ENCODE measurements at places on chromosomes 7 and 10. TPM values are rescaled to one million over a fixed set of nuclear protein-coding genes. Genes with fewer than 3 reads are reported as not detected.

KDM7A gene
- total RNA-seq = 24.5 TPM

MGMT gene
- total RNA-seq = 22.9 TPM

GRM8 gene
- not detected for total RNA-seq

FXYD4 gene
- total RNA-seq = not detected

MACC1 gene
- total RNA-seq = 0.10 TPM

LRRTM3 gene
- total RNA-seq = not detected

SFRP4 gene
- total RNA-seq = not detected

NOD1 gene
- total RNA-seq = 12.8 TPM

CAPZA2 gene
- 176 TPM for total RNA-seq

FKBP14 gene
- 7.9 TPM for total RNA-seq

CFTR gene
- total RNA-seq = not detected

JAKMIP3 gene
- 0.95 TPM for total RNA-seq

ZCWPW1 gene
- 4.0 TPM for total RNA-seq

LAMB4 gene
- total RNA-seq = not detected

MPLKIP gene
- 34.6 TPM for total RNA-seq

CHN2 gene
- 0.53 TPM for total RNA-seq

RARRES2 gene
- not detected for total RNA-seq

GRCh38 chr10:75726522-75727483 is 295.4 kb downstream of the LRMDA start:
- no peaks in the 10 kb centered on the region for H3K4me1 ChIP-seq
- no peak overlapping the region for H3K4me3 ChIP-seq
- H3K36me3 ChIP-seq = no peaks in the 10 kb centered on the region
- peaks cover 5% of the 10 kb centered on the region for H3K27me3 ChIP-seq

DNA sequence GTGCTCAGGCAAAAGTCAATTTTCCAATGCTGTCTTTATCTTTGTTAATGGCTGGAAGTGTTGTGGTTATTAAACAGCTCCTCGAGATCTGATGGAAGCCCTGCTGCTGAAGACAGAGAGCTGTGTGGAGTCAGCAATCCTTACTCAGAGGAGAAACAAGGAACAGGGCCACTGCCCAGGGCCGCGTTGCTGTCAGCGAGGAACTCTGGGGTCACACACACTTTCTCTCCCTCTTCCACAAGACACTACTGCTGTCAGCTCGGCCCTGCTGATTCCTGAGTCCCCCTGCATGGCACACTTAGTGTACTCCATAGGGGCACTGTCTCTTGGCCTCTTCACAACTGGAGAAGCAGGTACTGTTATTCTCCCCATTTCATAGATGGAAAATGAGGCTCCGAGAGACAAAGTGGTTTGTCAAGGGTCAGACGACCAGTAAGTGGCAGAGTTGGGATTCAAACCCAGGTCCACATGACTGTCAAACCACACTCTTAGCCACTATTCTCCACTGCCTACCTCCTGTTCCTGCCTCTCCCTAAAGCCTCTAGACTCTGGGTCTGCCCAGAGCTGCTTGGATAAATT is 29.3 kb upstream of the PDCD4 start:
- peaks cover 25% of the 10 kb centered on the region for H3K4me1 ChIP-seq
- H3K27me3 ChIP-seq = no peaks in the 10 kb centered on the region
- no peak for DNase-seq
- no peaks in the 10 kb centered on the region for H3K36me3 ChIP-seq
- H3K4me3 ChIP-seq = no peak overlapping the region
- no peak overlapping the region for H3K27ac ChIP-seq

- DNase-seq = no peak
- peaks cover 15% of the 10 kb centered on the region for H3K4me1 ChIP-seq
- no peak overlapping the region for H3K27ac ChIP-seq
- peaks cover 16% of the 10 kb centered on the region for H3K36me3 ChIP-seq
- H3K27me3 ChIP-seq = no peaks in the 10 kb centered on the region
Observed at GRCh38 chr10:46236546-46236887, 50.3 kb upstream of the ANTXRL start.

GRCh38 chr10:91907033-91907594 is 2.2 kb downstream of the FGFBP3 start:
- H3K4me1 ChIP-seq = peaks cover 23% of the 10 kb centered on the region
- no peaks in the 10 kb centered on the region for H3K27me3 ChIP-seq
- H3K27ac ChIP-seq = no peak overlapping the region
- no peak for DNase-seq
- H3K36me3 ChIP-seq = peaks cover 2% of the 10 kb centered on the region

DNA sequence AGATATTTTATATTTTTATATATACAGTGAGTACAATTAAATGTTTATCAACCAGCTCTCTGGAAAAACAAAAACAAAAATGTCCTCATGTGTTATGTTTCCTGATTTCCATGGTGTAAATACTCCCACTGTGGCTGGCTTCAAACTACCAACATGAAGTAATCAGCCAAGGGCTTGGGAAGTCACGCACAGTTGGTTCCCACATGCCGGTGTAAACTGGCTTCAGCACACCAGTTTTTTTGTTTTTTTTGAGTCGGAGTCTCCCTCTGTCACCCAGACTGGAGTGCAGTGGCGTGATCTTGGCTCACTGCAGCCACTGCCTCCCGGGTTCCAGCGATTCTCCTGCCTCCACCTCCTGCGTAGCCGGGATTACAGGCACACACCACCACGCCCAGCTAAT is 11.8 kb downstream of the OSBPL3 start:
- DNase-seq = no peak
- no peak overlapping the region for H3K27ac ChIP-seq
- H3K4me1 ChIP-seq = peaks cover 86% of the 10 kb centered on the region
- H3K4me3 ChIP-seq = no peak overlapping the region
- H3K27me3 ChIP-seq = no peaks in the 10 kb centered on the region
- H3K36me3 ChIP-seq = no peaks in the 10 kb centered on the region

DNA sequence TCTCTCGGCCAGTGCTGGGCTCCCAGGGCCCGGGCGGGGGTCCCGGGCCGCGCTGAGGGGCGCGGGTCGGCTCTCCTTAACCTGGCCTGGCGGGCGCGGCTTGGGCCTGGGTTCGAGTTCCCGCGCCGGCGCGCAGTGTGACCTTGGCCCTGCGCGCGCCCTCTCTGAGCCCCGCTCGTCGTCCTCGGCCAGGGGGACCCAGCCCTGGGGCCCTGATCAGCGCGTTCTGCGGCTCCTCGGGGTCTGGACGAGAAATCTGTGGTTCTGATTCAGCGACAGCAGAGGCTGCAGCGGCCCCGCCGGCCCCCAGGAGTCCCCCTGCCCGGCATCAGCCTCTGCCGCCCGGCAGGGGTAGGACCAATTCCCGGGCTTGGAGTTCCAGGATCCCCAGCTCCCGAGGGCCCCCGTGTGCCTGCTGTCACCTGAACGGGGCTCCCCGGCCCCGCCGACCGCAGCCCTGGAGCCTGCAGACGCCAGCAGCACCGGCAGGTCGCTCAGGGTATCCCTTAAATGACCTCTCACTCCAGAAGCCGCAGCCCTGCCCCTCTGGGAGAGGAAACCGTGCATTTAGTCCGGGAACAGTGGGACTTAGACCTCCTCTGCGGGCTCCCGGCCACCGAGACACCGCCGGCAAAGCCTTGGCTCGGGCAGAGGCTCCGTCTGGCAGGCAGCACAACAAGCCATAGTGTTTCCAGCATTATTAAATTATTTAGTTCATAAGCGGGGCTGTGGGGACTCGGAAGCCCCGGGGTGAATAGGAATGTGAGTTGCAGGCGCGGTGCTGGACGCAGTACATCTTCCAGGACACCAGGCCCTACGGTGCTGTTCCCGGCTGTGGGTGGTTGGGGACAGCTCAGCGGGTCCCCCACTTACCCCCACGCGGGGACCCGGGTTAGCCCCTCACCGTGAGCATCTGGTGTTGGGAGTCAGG is 572 bp downstream of the CHST12 start:
- H3K4me1 ChIP-seq = peaks cover 53% of the 10 kb centered on the region
- H3K4me3 ChIP-seq = peak overlapping the region; percentile 73
- H3K36me3 ChIP-seq = peaks cover 4% of the 10 kb centered on the region
- no peaks in the 10 kb centered on the region for H3K27me3 ChIP-seq

GRCh38 chr10:49572594-49573114 is 33.7 kb upstream of the ERCC6 start:
- no peaks in the 10 kb centered on the region for H3K36me3 ChIP-seq
- no peak overlapping the region for H3K27ac ChIP-seq
- H3K27me3 ChIP-seq = peaks cover 5% of the 10 kb centered on the region
- no peaks in the 10 kb centered on the region for H3K4me1 ChIP-seq
- no peak overlapping the region for H3K4me3 ChIP-seq

GRCh38 chr10:51619365-51619764 is 80.0 kb downstream of the CSTF2T start:
- H3K36me3 ChIP-seq = no peaks in the 10 kb centered on the region
- H3K27ac ChIP-seq = no peak overlapping the region
- DNase-seq = no peak
- peaks cover 5% of the 10 kb centered on the region for H3K27me3 ChIP-seq

- H3K36me3 ChIP-seq = peaks cover 53% of the 10 kb centered on the region
- H3K4me1 ChIP-seq = no peaks in the 10 kb centered on the region
- no peak overlapping the region for H3K4me3 ChIP-seq
- H3K27me3 ChIP-seq = no peaks in the 10 kb centered on the region
- no peak overlapping the region for H3K27ac ChIP-seq
Observed at GRCh38 chr10:77981281-77981680, 48.0 kb downstream of the POLR3A start.

- no peak overlapping the region for H3K27ac ChIP-seq
- H3K4me3 ChIP-seq = no peak overlapping the region
Observed at GRCh38 chr10:68196701-68197100, 35.2 kb downstream of the ATOH7 start.

- no peak for DNase-seq
- H3K27ac ChIP-seq = no peak overlapping the region
Observed at GRCh38 chr10:124302951-124303505, 115.7 kb downstream of the OAT start.

- H3K4me3 ChIP-seq = no peak overlapping the region
- no peak for DNase-seq
- H3K4me1 ChIP-seq = no peaks in the 10 kb centered on the region
- H3K27ac ChIP-seq = no peak overlapping the region
- H3K36me3 ChIP-seq = no peaks in the 10 kb centered on the region
Observed at GRCh38 chr10:131429942-131430341, 118.4 kb upstream of the TCERG1L start.

- H3K4me1 ChIP-seq = peaks cover 7% of the 10 kb centered on the region
- no peak overlapping the region for H3K27ac ChIP-seq
- H3K4me3 ChIP-seq = no peak overlapping the region
- DNase-seq = peak; percentile 38
- H3K36me3 ChIP-seq = no peaks in the 10 kb centered on the region
Observed at GRCh38 chr7:139494835-139495579, 11.5 kb upstream of the KLRG2 start.

DNA sequence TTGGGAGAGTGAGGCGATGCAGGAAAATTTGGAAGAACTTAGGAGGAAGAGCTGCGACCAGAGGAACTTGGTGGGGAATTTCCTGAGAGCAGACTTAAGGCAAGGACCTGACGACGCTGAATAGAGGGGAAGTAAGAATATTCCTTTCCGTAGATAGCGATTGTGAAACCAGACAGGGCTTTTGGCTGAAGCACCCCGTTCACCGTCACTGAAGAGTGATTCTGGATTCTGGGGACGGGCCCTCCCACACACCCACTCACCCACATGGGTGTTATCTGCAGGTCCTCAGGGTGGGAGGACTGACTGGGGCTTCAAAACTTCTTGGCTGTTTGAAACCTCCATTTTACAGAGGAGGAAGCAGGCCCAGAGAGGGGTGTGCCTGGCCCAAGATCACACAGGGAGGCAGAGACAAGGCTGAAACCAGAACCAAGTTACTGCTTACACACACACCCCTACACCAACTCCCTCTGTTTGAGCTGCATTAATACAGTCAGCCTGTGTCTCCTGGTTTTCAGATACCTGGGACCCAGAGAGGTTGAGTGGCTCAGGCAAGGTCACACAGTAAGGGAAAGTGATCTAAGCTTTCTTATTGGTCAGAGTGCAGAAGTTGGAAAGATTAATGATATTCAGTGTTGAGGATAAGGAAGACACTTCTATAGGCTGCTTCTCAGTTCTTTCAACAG is 37.2 kb upstream of the CDH23 start:
- H3K36me3 ChIP-seq = peaks cover 23% of the 10 kb centered on the region
- peaks cover under 1% of the 10 kb centered on the region for H3K4me1 ChIP-seq
- DNase-seq = no peak
- H3K27ac ChIP-seq = no peak overlapping the region

DNA sequence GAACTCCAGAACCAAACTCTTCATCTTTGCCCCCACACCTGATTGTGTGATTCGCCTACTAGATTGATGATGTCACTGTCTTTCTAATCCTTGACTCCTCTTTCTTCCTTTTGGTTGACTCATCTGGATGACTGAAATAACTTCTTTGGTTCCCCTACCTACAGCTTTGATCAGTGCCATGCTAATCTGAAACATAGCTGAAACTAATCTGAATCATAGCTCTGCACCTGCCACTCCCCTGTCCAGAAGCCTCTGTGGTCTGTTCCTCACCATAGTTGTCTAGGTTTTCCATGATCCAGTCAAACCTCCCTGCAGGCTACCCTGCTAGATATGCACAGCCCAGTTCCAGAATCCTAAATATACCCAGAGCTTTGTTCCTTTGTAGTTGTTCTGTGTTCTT is 51.9 kb downstream of the ZNF365 start:
- peaks cover 29% of the 10 kb centered on the region for H3K4me1 ChIP-seq
- H3K27ac ChIP-seq = peak overlapping the region; percentile 3
- peak; percentile 64 for DNase-seq
- H3K4me3 ChIP-seq = no peak overlapping the region
- H3K36me3 ChIP-seq = peaks cover 6% of the 10 kb centered on the region

DNA sequence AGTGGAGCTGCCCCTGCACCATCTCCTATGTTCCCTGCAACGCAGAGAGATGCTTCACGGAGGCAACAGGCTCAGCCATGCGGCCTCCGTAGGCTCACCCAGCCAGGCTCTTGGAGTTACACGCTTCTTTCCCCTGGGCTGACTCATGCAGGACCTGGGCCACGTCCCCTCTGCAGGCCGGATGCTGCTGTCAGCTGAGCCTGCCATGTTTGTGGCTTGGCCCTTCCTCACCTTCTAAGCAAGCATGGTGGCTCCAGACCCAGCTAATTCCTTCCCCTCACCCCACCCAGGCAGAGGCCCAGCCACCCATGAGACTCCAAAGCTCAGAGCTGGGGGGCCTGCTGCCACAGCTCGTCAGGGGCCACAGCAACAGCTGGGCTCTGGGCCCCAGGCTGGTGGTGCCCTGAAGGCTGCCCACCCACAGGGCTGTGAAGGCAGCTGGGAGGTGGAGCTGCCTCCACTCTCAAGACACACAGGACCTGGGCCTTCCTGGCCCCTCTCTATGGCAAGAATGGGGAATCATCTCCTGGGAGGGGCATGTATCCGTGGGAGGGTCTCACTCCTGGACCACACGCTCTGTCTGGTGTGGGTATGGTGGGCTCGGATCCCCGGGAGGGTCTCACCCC is 219.6 kb downstream of the ELFN1 start:
- no peak overlapping the region for H3K4me3 ChIP-seq
- H3K36me3 ChIP-seq = peaks cover 13% of the 10 kb centered on the region
- no peak overlapping the region for H3K27ac ChIP-seq
- H3K27me3 ChIP-seq = no peaks in the 10 kb centered on the region
- peak; percentile 14 for DNase-seq
- peaks cover 2% of the 10 kb centered on the region for H3K4me1 ChIP-seq

GRCh38 chr10:121091961-121092719 is 241.0 kb downstream of the WDR11 start:
- H3K4me3 ChIP-seq = no peak overlapping the region
- no peaks in the 10 kb centered on the region for H3K36me3 ChIP-seq
- H3K27ac ChIP-seq = no peak overlapping the region

GRCh38 chr10:76975126-76975525 is 662.5 kb downstream of the KCNMA1 start:
- no peaks in the 10 kb centered on the region for H3K36me3 ChIP-seq
- H3K27ac ChIP-seq = no peak overlapping the region
- no peak for DNase-seq

GRCh38 chr7:99357701-99358490 is 16.6 kb upstream of the ARPC1B start:
- peaks cover 38% of the 10 kb centered on the region for H3K36me3 ChIP-seq
- no peak for DNase-seq
- no peak overlapping the region for H3K4me3 ChIP-seq
- H3K27me3 ChIP-seq = no peaks in the 10 kb centered on the region
- no peak overlapping the region for H3K27ac ChIP-seq

Measured in activated CD4-positive, alpha-beta memory T cell treated with anti-CD3 and anti-CD28 coated beads for 36 hours (primary cell).